ENCODE measurements at places on chromosomes 7 and 10. TPM values are rescaled to one million over a fixed set of nuclear protein-coding genes. Genes with fewer than 3 reads are reported as not detected.

The MUC3A gene
- not detected for total RNA-seq

The WDFY4 gene
- total RNA-seq, result 488 TPM

DNA sequence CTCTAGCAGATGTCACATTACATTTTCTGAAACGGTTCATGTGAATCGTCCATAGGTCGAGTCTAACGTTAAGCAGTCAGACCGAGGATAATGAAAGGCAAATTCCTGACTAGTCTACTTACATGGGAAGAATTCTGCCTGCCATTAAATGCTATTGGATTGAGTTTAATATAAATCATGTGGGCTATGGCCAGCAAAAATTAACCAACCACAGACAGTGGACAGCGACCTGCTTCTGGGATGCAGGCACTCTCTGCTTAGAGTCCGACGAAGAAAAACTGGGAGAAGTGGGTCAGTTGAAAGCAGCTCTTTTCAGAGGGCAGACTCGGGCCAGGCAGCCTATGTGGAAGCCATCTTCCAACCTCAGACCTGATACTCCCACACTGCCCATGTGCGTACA is 16.6 kb downstream of the PIP4K2A start:
- no peak overlapping the region for H3K4me3 ChIP-seq
- DNase-seq, result no peak
- peaks cover 17% of the 10 kb centered on the region for H3K36me3 ChIP-seq
- H3K27me3 ChIP-seq, result no peaks in the 10 kb centered on the region
- no peak overlapping the region for H3K27ac ChIP-seq
- peaks cover 80% of the 10 kb centered on the region for H3K4me1 ChIP-seq

DNA sequence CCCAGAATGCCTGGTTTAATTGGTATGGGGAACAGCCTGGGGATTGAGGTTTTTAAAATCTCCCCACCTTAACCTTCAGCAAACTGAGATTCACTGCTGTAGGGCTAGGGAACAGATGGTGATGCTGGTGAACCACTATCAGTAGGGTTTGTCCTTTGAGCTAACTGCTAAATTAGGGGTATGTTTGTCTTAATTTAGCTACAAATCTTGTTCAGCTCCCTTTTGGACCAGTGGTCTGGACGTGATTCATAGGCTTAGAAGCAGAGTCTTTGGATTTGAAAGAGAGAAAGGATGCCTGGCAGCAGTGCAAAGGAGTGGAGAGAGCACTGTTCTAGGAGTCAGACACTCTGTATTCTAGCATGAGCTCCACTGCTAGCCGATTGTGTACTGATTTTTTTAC is 2.8 kb downstream of the HDAC9 start:
- H3K27me3 ChIP-seq, result no peaks in the 10 kb centered on the region
- no peak for DNase-seq
- peaks cover 73% of the 10 kb centered on the region for H3K4me1 ChIP-seq
